NCI-H1417 treated with DMSO at 0.1 percent for 48 hours (cell line): ENCODE measurements at places on chromosomes 7 and 10.

DNA sequence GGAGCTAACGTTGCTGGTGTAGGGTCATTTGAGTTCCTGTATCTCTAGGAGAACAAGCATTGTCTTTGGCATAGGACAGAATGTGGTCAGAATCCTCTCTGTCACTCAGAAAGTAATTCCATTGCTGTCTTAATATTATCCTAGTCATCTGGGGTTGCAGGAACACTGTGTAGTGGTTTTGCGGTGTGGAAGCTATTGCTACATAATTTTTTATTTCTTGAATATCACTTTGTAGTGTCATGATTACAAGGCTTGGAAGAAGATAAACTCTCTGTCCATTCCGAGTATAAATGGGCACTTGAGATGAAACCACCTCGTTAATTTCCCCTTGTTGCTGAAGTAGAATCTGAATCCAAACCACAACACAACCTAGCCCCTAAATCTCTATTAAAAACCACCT is 919.2 kb downstream of the LRMDA start:
- DNase-seq = no peak

DNA sequence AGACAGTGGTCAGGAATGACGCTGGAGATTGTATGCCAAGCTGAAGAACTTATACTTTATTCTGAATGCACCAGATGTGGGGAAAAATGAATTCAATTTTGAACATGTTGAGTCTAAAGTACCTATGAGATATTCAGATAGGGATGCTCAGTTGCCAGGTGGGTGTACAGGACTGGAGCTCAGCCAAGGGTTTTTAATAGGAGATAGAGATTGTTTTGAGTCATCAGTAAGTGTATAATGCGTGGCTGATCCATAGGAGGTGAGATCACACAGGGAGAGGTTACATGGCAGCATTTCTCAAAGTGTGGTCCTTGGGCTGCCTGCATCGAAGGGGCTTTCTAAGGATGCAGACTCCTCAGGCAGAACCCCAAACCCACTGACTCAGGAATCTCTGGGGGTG is 6.8 kb upstream of the HIPK2 start:
- DNase-seq = no peak

DNA sequence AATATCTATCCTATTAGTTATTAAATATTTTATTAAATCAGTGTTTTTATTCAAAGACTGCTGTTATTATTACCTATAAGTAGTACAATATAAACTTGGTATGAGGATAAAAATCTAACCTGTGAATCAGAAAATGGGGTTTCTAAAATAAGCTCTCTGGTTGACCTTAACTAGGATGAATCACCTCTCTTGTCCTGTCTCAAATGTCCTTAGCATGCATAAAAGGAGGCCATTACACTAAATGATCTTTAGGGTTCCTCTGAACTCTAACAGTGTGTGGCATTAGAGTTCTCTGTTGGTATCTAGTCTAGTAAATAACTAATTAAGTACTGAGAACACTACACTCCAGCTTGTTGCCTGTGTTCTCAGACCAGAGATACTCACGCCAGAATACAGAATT is 143.1 kb upstream of the LRRTM3 start:
- DNase-seq = no peak

DNA sequence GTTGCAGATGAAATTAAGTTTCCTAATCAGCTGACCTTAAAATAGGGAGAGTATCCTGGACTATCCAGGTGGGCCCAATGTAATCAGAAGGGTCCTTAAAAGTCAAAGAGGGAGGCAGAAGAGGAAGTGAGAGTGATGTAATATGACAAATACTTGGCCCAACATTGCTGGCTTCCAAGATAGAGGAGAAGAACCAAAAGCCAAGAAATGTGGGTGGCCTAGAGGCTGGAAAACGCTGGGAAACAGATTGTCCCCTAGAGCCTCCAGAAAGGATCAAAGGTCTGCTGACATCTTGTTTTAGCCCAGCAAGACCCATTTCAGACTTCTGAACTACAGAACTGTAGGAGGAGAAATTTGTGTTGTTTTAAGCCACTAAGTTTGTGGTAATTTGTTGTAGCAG is 79.7 kb upstream of the NOBOX start:
- DNase-seq = no peak

DNA sequence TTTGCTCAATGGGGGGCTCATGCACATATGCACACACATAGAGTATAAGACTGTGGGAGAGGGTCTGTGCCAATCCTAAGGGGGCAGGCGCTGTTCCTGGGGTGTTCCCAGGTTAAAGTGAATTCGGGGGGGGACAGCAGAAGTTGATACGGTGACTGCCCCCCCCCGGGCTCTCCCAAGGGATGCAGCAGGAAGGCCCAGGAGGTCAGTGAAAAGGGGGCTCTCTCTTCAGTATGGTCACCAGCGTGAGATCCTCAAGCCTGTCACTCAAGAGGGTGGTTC is 32.4 kb downstream of the SPDYE6 start:
- no peak for DNase-seq

DNA sequence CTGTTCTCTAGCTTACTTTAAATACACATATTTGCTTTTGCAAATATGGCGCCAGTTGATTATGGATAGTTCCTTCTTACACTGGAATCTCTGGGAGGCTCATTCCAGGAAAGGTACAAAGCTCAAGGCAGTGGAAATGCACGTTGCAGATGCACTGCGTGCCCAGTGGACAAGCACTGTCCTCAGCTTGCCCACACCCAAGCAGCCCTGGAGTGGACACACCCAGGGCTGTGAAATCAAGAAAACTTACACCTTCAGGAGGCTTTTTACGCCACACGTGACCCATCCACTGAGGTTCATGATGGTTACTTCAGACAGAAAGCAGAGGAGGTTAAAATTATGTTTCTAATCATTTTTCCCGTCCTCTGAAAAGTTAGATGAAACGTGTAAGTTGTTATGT is 248.5 kb downstream of the VTI1A start:
- no peak for DNase-seq

- DNase-seq = no peak
These were observed 23.6 kb downstream of the NRP1 start for GRCh38 chr10:33310853-33311252.

DNA sequence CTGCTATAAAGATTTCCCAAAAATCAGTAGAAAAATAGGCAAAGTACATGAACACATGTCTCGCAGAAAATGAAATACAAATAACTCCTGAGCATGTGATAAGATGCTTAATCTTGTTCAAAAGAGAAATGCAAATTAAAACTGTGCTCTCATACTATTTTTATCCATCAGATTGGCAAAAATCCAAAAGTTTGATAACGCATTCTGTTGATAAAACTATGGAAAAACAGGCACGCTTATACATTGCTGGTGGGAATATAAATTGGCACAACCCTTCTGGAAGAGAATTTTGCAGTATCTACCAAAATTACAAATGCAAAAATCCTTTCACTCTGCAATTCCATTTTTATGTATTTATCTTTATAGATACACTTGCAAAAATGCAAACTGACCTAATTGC is 315.0 kb downstream of the GRID1 start:
- no peak for DNase-seq

DNA sequence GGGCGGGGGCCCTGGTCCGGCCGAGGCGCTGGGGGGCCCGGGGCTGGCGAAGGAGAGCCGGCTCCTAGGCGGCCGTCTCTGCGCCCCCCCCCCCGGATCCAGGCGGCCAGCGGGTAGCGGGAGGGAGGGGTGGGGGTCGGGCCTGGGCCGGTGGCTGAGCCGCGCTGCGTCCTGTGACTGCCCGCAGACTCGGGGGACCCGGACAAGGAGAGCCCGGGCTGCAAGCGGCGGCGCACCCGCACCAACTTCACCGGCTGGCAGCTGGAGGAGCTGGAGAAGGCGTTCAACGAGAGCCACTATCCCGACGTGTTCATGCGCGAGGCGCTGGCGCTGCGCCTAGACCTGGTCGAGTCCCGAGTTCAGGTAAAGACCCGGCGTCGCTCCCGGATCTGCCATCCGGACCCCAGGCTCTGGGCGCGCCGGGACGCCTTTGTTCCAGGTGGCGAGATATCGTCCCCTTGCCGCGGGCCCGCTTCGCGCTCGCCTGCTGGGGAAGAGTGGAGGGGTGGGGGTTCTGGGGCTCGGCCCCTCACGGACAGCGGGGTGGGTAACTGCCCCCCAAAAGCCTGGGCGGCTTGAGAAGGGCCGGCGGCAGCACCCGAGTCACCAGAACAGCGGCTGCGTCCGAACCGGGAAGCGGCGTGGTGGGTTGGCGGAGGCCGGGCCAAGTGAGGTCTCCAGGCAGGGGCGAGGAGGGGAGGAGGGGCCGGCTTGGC is 819 bp downstream of the UNCX start:
- no peak for DNase-seq

DNA sequence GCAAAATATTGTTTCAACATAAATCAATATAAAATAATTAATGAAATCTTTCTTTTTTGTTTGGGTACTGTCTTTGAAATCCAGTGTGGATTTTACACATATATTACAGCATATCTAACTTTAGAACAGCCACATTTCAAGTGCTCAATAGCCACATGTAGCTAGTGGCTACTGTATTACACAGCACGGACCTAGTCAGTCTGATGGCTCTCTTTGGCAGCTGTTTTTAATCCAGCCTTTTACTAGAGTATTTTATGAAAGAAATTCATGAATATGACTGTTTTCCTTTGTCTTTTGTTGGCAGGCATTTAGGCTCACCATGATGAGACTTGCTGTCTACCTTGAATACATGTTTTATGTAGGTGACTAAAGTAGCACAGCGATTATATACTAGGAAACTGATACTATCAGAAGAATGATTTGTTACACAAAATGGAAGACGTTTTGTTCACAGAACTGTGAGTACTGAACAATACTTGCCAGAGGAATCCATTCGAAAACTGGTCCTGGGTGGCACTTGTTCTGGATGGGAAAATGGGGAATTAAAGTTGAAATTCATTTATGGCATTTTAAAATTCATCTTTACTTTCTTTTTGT is 386.7 kb downstream of the PHTF2 start:
- no peak for DNase-seq

- DNase-seq = no peak
These were observed 99.7 kb upstream of the SDK1 start for GRCh38 chr7:3201306-3201705.

DNA sequence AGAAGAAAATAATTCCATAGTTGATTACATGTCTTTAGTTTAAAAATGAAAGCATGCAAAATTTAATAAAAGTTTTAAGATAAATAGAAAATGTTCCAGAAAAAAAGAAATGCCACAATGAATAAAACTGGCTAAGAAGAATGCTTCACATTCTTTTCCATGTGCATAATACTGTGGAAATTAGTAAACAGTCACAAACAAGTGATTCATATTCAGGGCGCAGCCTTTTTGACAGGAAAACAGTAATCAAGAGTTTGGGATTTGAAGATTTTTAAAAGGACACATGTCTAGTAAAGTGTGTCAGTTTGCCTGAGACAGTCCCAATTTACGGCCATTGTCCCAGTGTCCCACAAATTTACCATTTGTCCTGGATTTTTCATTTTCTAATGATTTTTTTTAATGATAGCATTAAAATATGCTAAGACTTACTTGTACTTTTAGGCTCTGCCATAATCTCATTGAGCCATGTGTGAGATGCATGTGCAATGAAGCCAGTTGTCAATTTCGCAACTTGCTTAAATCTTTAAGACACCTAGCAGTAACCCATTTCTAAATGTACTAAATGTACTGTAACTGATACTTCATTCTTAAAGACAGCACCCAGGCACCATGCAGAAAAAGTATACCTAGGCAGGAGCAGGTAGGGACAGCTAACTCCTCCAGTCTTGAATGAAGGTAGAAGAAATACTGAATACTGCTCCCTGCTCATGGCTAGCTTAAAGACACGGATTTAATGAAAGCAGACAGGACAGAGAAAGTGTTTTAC is 46.9 kb downstream of the ZNF438 start:
- no peak for DNase-seq

GRCh38 chr7:326809-327232 is 36.9 kb downstream of the FOXL3 start:
- no peak for DNase-seq

DNA sequence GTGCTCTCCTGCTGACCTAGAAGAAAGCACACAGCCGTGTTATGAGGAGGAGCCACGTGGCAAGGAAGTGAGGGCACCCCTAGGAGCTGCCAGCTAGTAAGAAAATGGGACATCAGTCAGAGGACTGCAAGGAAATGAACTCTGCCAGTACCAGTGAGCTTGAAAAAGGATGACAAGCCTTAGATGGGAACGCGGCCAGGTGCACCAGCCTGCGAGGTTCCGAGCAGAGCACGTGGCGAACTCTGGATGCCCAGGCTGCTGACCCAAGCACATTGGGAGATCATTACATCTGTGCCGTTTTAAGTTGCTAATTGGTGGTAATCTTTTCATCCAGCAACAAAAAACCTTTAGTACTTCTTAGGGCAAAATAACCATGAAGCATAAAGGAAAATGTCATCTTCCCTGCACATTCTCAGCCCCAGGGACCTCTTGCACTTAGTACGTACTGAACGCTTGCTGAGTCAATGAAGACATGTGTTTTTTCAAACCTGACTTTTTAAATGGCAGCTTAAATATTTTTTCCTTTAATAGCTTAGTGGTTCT is 69.4 kb downstream of the AMZ1 start:
- no peak for DNase-seq

DNA sequence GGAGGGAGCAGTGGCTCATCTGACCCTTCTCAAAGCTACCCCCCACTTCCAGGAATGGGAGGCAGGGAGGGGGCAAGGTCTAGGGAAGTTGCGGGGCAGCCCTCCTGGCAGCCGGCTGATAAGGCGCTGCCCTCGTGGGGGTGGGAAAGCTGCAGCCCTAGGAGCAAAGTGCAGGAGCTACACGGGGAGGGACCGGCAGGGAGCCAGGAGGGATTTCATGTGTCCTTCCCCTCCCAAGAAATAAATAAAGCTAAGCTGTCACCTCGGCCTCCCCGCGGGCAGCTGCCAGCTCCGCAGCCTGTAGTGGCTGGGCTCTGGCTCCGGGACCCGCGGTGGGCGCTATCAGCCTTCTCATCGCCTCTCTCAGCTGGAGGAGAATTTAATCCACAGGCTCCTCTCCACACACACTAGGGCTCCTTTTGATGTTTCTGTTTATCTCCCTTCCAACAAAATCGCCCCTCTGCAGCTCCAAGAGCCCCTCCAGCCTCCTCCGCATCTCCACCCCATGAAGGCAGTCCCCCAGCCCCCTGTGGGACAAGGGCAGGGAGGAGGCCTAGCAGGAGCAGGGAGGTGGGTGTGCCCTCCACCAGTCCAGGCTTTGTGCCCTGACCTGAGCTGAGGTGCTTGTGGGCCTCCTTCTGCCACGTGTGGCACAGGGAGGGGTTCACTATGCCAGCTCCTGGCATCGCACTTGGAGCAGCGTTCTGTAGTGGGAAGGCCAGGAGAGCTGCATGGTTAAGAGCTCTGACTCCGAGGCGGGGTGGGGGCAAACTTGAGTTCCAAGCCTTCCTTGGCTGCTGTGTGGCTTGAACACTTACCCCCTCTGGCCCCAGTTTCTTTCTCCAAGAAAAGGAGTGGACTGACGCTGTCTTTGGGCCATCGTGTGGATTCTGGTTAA is 80.5 kb downstream of the C10orf105 start:
- no peak for DNase-seq

DNA sequence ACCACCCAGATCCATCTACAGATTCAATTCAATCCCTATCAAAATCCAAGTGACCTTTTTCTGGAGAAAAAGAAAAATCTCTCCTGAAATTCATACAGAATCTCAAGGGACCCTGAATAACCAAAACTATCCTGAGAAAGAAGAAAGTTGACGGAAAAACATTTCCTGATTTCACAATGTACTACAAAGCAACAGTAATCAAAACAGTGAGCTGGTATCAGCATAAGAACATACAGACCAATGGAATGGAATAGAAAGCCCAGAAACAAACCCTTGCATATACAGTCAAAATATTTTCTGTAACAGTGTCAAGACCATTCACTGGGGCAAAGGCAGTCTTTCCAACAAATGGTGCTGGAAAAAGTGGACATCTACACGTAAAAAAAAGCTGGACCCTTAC is 89.9 kb downstream of the JMJD1C start:
- DNase-seq = no peak
